NCI-H510A (cell line): ENCODE measurements at places on chromosomes 16 and 17.
A peak's percentile ranks its signal among the peaks of the same experiment; 100 is the strongest.

- no peak for DNase-seq
Measured at GRCh38 chr17:10610884-10611283, 46.2 kb downstream of the MYH3 start.

- DNase-seq: no peak
Measured at GRCh38 chr16:27973678-27974077, 89.8 kb downstream of the GSG1L start.

DNA sequence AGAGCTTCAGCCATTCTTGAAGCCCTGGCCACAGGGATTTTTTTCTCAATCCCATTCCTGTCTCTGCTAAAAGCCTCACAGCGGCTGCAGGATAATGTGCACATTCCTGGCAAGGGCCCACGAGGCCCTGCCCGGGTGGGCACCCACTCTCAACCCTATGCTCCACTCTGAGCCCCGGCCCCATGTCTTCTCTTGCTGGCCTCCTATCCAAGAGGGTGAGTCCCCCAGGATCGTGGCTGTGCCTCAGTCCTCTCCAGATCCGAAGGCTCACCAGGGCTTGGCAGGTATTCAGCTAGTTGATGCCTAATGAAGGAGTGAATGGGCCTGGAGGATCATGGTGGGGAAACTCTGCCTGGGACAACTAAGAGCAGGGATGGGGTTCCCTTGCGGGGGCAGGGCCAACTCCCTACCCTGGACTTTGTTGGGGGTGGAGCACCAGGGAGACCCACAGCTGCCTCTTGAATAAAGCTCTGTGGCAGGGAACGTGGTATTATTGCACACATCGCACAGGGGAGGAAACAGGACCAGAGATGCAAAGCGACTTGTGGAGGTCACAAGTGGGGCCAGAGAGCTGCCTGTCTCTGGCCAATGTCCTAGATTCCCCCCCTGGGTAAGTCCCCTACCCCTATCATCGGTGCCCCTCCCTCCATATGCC lies 5.4 kb downstream of the ARHGAP27 start:
- no peak for DNase-seq

DNA sequence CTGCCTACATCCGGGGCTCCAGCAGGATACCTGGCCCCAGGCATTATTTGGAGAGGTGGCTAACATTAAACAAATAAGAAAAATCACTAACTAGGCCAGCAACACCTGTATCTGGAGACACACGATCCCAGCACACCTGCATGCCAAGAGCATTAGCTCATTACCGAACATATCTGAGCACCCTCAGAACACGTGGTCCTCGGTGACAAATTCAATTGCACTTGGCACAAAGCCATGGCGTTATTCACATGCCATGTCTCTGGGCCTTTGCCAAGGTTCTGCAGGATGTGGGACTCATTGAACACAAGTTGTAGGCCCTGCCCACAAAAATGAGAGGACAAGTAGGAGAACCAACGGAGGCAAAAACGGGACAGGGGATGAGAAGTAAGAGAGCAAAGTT lies 552.3 kb downstream of the TOX3 start:
- peak; percentile 94 for DNase-seq

DNA sequence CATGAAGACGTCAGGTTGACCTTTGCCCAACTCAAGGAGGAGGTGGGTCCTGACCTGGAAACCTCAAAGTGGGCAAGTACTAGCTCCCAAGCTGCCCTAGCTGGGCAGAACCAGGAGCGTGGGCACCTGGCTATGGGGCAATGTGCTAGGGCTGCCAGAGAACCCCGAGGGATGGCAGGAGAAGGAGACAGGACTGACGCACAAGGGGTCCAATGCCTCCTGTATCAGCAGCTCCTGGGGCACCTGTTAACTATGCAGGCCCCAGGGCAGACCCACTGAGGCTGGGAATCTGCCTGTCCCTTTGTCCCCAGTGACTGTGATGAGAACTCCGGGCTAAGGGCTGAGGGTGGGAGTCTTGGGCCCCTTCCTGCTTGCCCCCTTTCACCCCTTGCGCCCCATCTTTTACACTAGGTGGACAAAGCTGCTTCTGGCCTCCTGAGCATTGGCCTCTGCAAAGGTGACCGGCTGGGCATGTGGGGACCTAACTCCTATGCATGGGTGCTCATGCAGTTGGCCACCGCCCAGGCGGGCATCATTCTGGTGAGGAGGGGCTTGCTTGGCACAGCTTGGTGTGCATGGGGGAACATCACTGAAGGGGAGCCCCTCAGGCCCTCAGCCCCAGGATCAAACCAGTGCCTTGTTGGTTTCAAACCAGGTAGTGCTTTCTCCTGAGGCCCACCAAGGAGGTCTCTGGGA lies 7.7 kb downstream of the CHAD start:
- DNase-seq: no peak
